ENCODE measurements at places on chromosomes 1 and 21.

- DNase-seq: no peak
These were observed 471 bp upstream of the MTF2 start for GRCh38 chr1:93078638-93078985.

DNA sequence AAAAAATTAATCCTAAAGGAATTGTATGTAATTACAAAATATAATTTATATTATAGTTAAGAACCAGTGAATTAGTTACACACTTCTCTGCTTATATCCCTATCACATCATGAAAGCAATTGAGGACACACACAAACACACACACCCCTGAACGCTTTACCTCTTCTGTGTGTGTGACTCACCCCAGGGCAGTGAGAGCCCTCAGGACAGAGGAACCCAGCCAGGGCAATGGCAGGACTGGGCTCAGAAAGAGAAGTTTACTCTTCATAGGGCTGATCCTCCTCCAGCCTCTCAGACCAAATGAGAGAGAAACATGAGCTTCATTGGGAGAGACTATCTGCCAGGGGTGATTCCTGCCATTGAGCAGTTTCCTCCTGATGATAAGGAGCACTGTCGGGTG is 38.1 kb downstream of the SLC44A3 start:
- DNase-seq: peak; percentile 32

- no peak for DNase-seq
These were observed 43.5 kb upstream of the ADARB1 start for GRCh38 chr21:45030682-45031570.

DNA sequence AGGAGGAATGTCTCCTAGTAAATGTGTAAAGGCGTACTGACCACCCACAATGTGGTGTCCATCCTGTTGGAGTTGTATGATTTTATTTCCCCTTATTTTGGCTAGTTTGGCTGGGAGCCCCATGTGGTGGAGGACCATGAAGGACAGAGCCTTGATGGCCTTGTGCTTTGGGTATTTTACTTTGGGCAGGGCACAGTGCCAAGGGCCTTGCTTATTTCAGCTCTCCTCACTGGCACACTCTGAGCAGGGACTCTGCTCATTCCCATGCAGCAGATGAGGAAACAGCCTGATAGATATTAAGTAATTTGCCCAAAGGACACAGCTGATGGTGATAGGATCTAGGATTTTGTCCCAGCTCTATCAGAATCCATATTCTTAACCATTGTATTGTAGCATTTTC is 50.2 kb downstream of the SMYD2 start:
- no peak for DNase-seq

DNA sequence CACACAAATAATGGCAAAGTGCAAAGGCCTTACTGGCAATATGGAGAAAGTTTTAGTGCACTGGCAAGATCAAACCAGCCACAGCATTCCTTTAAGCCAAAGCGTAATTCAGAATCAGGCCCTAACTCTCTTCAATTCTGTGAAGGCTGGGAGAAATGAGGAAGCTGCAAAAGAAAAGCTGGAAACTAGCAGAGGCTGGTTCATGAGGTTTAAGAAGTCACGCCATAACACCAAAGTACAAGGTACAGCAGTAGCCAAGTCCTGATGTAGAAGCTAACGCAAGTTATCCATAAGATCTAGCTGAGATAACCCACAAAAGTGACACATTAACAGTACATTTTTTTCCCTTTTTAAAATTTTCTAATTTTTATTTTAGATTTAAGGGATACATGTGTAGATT is 57.1 kb downstream of the SLC27A3 start:
- no peak for DNase-seq

DNA sequence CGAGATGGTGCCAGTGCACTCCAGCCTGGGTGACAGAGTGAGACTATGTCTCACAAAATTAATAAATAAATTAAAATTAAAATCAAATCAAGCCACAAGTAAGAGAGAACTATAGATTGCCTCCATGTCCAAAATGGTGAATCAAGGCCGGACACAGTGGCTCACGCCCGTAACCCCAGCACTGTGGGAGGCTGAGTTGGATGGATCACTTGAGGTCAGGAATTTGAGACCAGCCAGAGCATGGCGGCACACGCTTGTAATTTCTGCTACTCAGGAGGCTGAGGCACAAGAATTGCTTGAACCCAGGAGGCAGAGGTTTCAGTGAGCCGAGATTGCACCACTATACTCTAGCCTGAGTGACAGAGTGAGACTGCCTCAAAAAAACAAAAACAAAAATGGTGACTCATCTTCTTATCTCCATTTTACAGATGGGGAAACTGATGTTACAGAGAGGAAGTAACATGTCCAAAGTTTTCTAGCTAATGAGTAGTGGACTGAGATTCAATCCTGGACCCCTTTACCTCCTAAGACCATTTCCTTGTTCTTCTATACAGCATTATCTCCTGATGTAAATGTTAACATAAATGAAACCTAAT is 99.0 kb upstream of the HNRNPU start:
- no peak for DNase-seq

DNA sequence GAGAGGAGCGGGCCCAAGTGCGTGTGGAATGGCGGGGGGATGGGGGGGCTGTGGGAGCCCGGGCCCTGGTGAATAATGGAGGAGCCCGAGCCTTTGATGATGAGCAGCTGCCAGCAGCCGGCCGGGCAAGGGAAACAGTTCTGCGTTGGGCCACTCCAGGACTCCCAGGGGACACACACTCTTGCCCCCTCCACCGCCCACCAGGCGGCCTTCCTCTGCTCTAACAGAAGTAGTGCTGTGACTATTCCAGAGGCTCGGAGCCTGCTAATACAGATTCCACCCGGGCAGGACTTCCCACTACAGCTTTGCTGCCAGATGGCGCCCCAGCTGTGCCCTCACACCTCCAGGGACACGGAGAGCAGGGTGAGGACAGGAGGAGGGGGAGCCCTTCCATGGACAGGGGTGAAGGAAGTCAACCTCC is 48.2 kb upstream of the LRP8 start:
- no peak for DNase-seq

DNA sequence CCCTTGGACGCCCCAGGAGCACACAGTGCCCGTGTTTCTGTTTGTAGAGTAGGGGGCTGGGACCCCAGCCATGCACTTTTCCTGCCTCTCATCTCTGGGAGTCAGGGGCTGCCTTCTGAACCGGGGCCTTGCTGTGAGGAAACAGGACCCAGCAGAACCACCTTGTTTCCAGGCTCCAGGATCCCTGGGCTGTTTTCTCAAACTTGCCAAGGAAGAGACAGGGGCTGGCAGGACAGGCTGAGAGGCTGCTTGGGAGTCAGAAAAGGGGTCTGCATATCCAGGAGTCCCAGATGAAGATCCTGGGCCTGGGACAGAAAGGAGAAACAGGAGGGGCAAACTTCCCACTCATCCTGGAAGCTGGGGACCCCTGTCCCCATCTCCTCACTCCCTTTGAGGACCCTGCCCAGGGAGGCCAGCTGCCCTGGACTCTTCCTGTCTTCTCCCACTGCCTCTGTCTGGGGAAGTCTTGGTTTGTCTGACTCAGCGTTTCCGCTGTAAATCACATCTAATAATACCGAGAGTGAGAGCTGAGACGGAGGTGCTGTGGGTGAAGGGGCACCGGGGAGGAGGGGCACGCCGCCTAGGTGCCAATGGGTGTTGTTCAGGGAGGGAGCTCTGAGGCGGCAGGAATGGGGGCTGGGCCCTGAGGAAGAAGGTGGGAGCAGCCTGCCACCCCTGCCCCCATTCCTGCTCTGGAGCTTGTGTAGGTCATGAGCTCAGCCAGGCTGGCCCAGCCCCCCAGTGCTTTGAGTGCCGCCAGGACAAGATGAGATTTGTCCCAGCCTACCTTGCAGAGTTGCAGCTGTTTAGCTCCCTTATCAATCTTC is 16.7 kb downstream of the POU3F1 start:
- peak; percentile 92 for DNase-seq

GRCh38 chr1:121522061-121522759 is 337.4 kb downstream of the SRGAP2C start:
- DNase-seq: no peak

DNA sequence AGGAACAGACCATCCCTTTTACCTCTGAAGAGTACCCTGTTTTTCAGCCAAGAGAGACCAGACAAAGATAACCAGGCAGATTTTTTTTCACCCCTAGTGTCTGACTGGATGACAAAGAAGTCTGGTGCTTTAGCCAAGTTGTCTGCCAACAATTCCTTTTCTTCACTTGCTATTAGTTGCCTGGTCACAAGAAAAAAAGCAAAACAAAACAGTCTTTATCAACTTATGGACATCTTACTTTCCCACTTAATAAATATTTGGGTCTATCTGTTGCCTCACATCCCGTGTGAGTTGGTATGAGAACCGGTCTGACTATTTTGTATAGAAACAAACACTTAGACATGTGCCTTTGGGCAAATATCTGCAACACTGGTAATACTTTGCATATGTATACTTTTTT is 662.9 kb downstream of the PLPP3 start:
- peak; percentile 42 for DNase-seq

- DNase-seq: no peak
These were observed 510 bp upstream of the GNG5 start for GRCh38 chr1:84506729-84507453.

GRCh38 chr1:42014823-42015222 is 96.1 kb upstream of the HIVEP3 start:
- DNase-seq: no peak

DNA sequence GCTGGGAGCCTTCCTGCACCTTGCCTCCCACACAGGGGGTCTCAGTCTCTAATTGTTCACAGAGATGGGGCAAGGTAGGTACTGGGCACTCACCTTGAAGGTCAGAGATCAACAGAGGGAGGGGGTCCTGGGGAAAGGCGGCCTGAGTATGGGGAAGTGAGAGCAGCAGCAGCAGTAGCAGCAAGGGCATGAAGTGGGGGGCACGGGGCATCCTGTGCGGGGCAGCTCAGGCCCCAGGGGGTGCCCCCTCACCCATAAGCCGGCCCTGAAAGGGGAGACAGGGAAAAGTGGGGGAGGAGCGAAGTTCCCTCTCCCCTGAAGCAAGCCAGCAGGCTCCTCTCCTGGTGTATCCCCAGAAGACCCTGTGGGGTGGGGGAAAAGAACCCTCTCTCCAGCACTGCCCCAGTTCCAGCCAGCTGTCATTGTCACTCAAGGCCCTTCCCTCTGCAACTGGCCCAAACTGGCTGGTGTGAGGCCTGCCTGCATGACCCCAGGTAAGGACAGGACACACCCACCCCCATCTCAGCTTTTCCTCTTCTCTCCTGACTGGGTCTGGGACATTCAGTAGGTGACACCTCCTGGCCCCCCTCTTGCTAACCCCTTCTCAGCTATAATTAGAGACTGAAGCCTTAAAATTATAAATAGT is 3.9 kb downstream of the SEMA6C start:
- no peak for DNase-seq

- DNase-seq: no peak
These were observed 1.1 kb downstream of the DPYD start for GRCh38 chr1:97919585-97920261.

- DNase-seq: peak; percentile 61
These were observed 20.2 kb upstream of the S1PR1 start for GRCh38 chr1:101216623-101217022.

GRCh38 chr1:18684303-18684702 is 53.7 kb downstream of the PAX7 start:
- DNase-seq: no peak

DNA sequence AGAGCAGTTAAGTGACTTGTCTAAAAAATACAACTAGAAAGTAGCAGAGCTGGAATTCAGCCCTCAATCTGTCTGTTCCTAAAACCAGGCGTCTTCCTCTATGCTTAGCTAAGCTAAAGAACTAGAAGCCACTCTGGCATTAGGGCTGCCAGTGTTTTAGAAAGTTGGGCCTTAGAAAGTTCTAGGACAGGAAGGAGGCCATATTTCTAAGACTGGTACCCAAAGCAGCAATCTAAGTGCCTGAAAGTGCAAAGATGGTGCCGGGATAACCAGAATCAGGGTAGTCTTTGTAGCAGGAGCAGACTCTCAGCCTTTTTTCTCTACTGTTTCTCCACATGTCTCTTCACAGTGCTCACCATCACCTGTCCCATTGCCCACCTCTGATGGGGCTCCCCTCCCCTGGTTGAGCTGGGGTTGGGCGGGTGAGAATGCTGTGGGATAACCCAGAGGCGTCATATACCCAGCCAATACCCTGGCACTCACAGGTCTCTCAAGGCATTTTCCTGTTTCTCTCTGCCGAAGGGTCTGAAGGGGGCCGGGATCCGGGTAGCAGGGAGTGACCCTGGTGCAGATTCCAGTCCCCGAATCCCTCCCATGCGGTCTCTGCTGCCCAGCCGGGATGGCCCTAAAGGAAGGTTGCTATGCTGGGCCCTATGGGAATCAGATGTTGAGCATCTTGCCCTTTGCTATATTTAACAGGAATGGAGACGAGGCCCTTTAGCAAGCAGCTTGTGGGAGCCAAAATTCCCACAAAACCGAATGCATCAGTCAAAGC is 1.1 kb upstream of the RCSD1 start:
- no peak for DNase-seq

- DNase-seq: no peak
These were observed 295.2 kb downstream of the HLX start for GRCh38 chr1:221174330-221174993.

- DNase-seq: peak; percentile 56
These were observed 94.4 kb upstream of the SLC45A1 start for GRCh38 chr1:8223526-8223925.

- DNase-seq: peak; percentile 38
These were observed 130.4 kb downstream of the LHX4 start for GRCh38 chr1:180360333-180361075.

DNA sequence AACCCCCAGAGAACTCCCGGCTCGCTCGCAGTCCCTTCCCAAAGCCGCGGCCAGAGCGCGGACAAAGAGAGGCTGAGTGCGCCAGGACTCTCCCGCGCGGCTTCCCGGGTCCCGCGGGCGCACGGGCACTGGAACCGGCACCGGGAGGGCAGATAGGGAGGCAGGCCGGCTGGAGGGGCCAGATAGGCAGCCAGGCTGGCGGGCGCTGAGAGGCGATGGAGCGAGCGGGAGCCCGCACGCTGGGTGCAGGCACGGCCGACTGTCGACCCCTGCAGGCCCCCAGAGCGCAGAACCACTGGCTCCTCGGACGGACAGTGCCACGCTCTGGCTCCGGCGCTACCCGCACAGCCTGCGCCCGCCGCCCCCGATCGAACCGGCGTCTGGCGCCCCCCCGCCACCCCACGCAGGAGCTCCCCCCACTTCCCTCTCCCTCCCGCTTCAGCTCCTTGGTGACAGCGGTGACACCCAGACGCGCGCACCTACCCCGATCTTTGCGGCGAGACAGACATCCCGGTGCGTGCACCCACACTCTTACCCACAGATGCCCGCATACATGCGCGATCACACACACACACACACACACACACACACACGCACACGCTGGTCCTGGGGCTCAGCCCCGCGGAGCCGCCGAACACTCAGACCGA is 534 bp downstream of the SLC6A9 start:
- no peak for DNase-seq

DNA sequence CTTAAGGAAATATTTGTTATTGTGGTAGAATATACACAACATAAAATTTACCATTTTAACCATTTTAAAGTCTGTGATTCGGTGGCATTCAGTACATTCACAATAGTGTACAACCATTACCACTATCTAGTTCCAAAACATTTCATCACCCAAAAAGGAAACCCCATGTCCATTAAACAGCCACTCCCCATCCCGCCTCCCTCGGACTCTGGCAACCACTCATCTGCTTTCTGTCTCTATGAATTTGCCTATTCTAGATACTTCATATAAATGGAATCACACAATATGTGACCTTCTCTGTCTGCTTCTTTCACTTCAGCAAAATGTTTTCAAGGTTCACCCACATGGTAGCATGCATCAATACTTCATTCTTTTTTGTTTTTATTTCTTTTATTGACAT is 51.3 kb downstream of the PTP4A2 start:
- DNase-seq: no peak

GRCh38 chr1:27218736-27219135 is 15.7 kb upstream of the WDTC1 start:
- no peak for DNase-seq

All from foreskin keratinocyte (primary cell).